Activated CD4-positive, CD25-positive, alpha-beta regulatory T cell (primary cell): ENCODE measurements at places on chromosomes 2 and 18.
A peak's percentile ranks its signal among the peaks of the same experiment; 100 is the strongest.

DNA sequence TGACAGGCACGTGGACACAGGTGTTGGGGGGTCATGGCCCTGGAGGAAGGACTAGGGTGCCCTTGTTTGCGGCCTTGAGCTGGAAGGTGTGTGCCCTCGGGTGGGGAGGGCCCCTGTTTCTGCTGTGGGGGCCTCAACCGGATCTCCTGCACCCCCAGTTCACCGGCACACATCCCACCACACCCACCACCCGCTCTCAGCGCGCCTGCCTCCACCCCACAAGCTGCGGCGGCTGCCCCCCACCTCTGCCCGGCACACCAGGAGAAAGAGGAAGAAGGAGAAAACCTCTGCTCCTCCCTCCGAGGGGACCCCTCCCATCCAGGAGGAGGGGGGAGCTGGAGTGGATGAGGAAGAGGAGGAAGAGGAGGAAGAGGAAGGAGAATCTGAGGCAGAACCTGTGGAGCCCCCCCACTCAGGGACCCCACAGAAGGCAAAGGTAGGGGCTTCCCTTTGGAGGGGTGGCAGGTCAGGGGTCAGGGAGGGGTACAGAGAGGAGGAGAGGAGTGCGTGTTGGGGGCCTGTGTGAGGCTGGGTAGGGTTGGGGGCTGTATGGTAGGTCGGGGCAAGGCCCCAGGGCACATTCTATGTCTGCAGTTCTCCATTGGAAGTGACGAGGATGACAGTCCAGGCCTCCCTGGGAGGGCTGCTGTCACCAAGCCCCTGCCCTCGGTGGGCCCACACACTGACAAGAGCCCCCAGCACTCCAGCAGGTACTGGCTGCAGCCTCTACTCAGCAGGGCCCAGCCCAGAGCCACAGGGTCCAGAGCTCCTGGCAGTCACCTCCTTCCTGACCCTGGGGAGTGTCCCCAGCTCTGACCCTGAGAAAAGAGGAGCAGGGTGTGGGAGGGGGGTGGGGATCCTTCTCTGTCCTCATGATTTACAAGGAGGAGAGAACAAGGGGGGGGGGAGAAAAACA is 1.8 kb downstream of the SLC4A3 start:
- DNase-seq = no peak

DNA sequence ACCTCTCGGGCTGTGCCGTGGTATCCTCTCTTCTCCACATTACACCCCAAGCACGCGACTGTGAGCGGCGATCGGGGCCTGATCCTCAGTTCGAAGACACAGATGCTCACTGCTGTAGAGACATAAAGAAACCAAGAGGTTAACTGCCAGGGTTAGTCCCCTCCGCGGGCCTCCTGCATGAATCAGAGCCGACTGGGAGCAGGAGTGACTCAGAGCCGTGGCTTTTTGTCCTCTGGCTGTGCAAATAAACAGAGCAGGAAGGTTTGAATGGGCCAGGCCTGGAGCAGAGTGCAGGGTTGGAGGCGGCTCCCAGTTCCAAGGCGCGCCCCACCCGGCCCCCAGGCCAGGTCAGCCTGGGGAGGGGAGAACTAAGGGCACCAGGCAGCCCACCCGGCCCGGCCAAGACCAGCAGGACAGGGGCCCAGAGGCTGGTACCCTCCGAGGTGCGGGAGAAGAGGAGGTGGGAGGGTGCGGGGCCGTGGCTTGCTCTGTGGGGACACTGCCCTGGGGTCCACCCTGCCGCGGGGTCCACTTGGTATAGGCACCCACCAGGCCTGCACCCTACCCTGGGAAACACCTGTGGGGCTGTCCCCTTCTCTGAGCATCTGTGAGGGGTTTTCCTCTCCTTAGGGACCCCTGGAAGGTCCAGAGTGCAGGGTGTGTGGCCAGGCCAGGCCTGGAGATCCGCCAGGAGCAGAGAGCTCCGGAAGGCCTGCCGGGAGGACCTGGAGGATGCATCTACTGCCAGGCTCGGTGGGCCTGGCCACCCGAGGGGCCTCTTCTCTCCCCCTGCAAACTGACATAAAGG is 16.5 kb downstream of the TWIST2 start:
- DNase-seq = no peak

- no peak for DNase-seq
Observed at GRCh38 chr2:240449764-240450531, 14.5 kb downstream of the GPC1 start.

DNA sequence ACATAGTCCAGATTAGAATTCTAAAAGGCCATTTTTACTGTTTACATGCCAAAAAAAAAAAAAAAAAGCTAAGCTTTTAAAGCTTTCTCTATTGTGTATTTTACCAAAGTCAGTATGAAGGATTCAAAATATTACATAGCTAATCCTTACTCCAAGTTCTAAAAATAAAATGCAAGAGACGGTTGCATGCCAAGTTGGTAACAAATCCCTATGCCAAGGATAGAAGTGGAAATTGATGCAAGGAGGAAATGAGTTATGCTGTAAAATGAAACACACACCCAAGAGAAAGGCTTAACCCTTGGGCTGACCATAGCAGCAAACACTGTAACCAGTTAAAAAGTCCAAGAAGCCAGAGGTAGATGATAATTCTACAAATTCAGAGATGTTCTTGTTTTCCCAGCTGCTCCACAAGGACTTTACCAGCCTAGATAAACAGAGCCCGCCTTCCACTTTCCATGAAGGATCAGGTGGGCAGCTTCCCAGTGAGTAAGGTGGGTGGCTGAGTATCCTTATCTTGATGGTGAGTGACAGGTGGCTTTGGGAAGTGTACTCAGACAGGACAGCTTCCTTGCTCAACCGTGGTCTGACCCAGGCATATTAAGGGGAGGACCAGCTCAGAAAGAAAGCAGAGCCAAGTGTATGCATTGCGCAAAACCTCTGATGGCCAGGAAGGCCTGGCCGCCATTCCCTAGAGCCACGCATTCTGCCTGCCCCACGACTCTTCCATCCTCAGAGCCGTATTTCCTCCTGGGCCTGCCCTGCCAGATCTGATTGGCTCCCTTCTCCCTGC is 34.4 kb downstream of the ATP8B1 start:
- DNase-seq = no peak

GRCh38 chr2:11592671-11593574 is 59.1 kb downstream of the GREB1 start:
- no peak for DNase-seq

DNA sequence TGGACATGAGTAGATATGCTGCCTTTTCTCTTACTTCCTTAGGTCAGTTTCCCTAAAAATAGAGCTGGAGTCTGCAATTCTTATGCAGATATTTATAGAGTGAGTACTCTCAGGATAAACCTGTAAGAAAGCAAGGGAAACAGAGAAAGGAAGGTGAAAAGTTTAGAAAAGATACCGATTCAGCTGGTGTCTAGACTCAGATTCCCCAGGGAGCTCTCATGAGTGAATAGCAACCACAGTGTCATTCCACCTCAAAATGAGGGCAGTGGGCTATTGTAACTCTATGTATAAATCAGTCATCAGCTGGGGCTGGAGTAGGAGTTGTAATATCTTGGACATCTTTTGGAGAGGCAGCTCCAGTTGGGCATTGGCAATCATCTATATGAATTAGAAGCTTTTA is 1485.1 kb upstream of the TMEFF2 start:
- DNase-seq = no peak

- DNase-seq = peak; percentile 72
Observed at GRCh38 chr2:240513549-240514287, 44.1 kb downstream of the ANKMY1 start.

DNA sequence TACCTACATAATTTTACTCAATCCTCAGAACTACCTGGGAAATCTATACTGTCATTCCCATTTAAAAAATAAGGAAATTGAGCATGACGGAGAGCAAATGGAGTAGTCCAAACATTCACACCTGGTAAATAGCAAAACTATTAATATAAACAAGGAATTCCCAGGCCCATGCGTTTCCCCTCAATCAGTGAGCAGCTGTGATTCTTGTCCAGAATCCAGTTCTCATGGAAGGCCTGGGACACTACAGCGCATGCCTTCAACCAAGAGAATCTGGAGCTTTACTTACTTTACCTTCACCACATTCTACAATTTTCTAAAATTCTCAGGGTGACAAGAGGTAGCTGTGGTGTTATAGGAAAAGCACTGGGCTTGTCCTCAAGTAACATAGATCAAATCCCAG is 259.0 kb downstream of the LRATD1 start:
- no peak for DNase-seq

- no peak for DNase-seq
Observed at GRCh38 chr2:104888489-104889258, 34.8 kb downstream of the POU3F3 start.

DNA sequence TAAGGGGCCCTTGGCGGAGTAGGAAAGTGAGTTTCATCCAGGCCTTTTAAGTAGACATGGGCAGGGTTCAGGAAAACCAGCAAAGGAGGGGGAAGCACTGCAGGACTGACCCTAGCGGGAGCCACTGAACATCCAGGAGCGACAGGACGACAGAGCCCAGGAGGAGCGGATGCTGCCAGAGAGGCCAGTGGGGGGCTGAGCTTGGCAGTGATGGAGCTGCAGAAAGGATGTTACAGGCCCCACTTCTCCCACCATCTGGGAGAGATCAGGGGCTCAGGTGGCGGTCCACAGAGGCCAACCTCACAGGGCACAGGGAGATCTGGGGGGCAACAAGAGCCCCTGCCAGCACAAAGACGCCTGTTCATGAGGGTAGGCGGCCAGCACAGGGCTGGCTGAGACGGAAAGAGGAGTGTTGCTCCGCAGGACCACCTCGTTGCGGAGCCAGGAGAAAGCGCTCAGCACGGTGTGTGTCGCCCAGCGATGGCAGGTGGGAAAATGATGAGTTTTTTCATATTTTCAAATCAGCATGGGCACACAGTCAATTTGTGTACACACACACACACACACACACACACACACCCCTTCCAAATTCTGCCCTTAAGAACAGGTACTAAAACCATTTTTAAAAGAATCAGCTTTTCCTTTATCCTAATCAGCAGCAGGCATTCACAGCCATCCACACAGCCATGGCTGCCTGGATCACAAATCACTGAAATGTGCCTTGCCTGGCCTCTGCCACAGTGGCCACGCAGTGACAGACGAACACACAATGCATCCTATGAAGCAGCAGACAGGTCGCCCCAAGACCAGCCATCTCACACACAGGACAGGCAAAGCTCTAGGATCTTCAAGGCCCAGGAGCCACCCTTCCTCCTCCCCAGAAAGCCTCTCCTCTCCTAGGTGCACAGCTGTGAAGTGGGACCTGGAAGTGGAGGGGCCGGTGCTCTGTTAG is 63.2 kb downstream of the NDUFA10 start:
- no peak for DNase-seq

DNA sequence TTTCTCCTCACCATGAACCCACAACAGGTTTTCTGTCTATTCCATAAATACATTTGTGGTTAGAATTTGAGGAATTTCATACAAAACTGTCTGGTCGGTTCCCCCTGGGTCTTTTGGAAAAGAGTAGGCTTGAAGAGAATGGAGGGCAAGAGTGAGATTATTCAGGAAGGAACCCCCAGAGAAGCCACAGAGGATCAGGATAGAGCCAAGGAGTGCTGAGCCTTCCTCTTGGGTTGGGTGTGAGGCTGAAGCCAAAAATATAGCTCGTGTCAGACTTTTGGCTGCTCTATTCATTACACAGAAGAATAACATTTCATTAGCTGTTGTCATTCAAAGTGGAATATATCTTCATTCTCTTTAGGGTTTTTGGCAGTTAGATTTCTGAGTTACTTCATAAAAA is 45.9 kb upstream of the YES1 start:
- no peak for DNase-seq

- no peak for DNase-seq
Observed at GRCh38 chr2:110865188-110865587, 132.8 kb downstream of the ACOXL start.

GRCh38 chr2:105645938-105646773 is 98.6 kb upstream of the NCK2 start:
- no peak for DNase-seq

- DNase-seq = no peak
Observed at GRCh38 chr2:150379166-150379565, 108.3 kb downstream of the RND3 start.

DNA sequence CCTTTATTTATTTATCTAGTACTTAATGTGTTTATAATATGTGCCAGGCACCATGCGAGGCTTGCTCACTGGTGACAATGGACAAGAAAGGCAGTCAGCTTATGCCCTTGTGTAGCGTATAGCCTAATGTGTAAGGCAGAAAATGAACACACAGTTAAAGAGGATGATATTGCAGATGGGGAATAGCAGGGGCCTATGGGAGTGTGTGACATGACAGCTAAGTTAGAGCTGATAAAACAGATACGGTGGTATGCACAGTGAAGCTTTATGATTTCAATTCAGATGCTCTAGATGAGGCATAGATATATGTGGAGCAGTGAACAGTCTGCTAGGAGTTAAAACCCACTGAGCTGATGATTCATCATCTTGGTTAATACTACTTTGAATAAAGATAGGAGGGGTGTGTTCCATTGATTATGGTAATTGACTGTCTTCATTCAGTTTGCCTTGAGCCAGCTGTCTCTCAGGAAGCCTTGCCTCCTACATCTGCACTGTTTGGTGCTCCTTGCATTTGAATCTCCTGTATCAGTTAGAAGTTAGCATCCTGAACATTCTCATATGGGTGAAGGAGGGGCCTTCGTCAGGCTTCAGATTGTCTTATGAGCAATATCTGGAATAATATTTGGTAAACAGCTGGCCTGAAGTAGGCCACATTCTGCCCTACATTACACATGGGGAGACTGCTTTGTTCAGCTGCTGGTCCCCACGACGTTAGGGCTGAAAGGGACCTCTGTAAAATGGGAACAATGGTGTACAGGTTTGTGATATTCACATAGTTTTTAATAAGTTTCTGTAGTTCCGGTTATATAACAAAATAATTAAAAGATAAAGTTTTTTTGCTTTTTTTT is 13.2 kb downstream of the MAP4K4 start:
- DNase-seq = no peak

- no peak for DNase-seq
Observed at GRCh38 chr2:217890445-217890844, 112.3 kb downstream of the TNS1 start.

GRCh38 chr2:118490330-118490729 is 357.1 kb downstream of the EN1 start:
- DNase-seq = no peak

GRCh38 chr2:171316220-171316619 is 117.6 kb downstream of the METTL8 start:
- DNase-seq = no peak

GRCh38 chr2:136407117-136407951 is 289.4 kb upstream of the CXCR4 start:
- no peak for DNase-seq

DNA sequence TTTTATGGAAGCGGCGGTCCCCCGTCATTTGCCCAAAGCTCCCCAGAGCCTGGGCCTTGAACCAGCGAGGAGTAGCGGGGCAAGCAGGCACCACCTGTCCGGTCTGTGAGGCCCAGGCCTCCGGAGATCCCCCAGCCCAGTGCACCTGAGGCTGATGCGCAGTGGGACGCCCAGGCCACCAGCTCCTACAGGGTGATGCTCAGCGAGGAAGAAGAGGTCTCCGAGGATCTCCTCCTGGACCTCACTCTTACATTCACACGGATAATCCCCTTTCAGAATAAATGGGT is 220.2 kb downstream of the NDUFA10 start:
- no peak for DNase-seq

GRCh38 chr2:151520976-151521375 is 111.3 kb downstream of the RIF1 start:
- DNase-seq = no peak
